ENCODE measurements at places on chromosomes 1 and 21.

DNA sequence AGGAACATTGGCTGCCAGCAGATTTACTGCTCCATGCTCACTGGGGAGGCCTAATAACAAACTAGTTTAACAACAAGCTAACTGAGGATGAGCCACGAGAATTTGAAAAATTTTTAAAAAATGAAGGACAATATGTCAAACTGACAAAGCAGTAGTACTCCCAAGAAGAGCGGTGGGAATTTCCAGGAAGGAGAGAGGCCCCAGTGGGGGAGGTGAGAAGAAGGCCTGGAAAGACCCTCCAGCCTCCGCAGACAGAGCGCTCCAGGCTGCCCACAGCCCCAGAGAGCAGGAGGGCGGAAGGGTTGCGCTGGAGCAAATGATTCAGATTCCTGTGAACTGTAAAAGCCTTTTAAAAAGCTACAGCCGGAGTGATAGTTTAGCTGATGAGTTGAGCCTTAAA lies 78.5 kb downstream of the SIPA1L2 start:
- no peak for DNase-seq

DNA sequence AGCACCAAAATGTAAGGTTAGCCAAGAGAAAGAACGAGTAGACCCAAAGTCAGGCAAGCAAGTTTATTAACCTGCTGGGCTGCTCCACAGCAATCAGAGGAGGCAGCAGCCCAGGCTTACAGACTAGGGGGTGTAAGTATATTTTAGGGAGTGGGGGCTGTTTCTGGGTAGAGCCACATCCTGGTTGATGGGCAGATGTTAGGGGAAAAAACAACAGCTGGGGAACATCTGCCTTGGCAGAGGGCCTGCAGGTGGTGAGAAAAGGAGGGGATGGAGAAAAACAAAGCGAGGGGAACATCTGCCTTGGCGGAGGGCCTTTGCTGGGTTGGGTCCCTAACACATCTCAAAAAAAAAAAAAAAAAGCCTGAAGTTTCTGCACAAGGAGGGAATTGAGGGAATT lies 9.7 kb upstream of the ZBTB48 start:
- DNase-seq = no peak

DNA sequence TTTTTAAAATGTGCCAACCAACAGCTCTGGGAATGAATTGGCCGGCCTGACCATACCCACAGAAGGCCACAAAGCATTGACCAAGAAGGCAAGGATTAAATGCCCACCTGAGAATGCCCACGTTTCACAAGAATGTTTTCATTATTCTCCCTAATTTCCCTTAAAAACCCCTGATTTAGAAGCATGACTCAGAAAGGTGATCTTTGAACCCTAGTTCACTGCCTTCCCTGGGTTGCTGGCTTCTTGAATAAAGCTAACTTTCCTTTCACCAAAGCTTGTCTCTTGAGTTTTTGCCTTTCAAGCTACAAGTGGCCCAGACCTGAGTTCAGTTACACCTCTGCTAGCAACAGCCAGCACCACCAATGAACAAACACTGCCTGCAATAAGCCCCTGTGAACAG lies 14.4 kb upstream of the MRPL55 start:
- no peak for DNase-seq

GRCh38 chr1:208485512-208485911 lies 241.3 kb upstream of the PLXNA2 start:
- no peak for DNase-seq

- no peak for DNase-seq
Measured at GRCh38 chr1:234618737-234619049, 8.7 kb upstream of the IRF2BP2 start.

- no peak for DNase-seq
Measured at GRCh38 chr1:11156441-11156840, 32.7 kb upstream of the ANGPTL7 start.

Data from inflammatory macrophage treated with lipopolysaccharide for 1 hour (primary cell).